ENCODE measurements at places on chromosomes 1 and 21.
A peak's percentile ranks its signal among the peaks of the same experiment; 100 is the strongest.

DNA sequence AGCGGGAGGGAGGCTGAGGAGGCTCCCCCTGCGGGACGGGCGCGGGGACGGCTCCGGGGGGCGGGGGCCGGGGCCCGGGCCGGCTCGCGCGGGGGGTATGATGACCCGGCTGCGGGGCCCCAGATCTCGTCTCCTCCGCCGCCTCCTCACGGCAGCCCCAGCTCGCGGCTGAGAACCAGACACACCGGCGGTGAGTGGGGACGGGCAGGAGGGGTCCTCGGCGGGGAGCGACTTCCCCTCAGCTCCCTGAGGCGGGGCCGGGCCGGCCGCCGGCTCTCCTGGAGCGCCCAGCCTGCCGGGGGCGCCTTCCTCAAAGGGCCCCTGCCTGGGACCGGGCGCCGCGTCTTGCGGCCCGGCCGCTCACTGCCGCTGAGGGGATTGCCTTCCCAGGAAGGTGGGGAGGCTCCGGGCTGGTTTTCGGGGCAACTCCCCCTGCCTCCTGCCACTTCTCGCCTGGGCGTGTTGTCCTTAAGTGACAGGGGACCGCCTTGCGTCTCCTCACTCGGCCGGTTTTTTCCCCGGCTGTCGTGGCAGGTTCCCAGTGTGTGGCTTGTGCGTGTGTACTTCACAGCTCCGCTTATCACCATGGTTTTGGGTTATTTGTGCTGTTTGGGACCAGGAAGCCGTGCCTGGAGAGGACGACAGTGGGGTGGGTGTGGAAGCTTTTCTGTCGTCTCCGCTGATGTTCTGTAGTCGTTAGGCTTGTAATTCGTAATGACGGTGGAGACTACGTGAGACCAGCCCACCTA, 800 bp downstream of the HIPK1 start:
- peak; percentile 14 for DNase-seq

- DNase-seq = peak; percentile 14
Observed at GRCh38 chr1:231487019-231487418, 41.5 kb upstream of the TSNAX start.

GRCh38 chr1:107538502-107538901, 397.7 kb downstream of the NTNG1 start:
- no peak for DNase-seq

GRCh38 chr1:226738421-226738994, 574 bp downstream of the ITPKB start:
- DNase-seq = no peak

- DNase-seq = no peak
Observed at GRCh38 chr21:38182370-38182985, 74.3 kb upstream of the KCNJ15 start.

GRCh38 chr1:222904451-222904850, 89.6 kb downstream of the DISP1 start:
- no peak for DNase-seq

- no peak for DNase-seq
Observed at GRCh38 chr1:89276690-89277089, 4.0 kb upstream of the GBP5 start.

- DNase-seq = no peak
Observed at GRCh38 chr1:186925881-186926669, 97.3 kb downstream of the PLA2G4A start.

GRCh38 chr1:165883056-165883455, 55.6 kb downstream of the UCK2 start:
- peak; percentile 50 for DNase-seq

DNA sequence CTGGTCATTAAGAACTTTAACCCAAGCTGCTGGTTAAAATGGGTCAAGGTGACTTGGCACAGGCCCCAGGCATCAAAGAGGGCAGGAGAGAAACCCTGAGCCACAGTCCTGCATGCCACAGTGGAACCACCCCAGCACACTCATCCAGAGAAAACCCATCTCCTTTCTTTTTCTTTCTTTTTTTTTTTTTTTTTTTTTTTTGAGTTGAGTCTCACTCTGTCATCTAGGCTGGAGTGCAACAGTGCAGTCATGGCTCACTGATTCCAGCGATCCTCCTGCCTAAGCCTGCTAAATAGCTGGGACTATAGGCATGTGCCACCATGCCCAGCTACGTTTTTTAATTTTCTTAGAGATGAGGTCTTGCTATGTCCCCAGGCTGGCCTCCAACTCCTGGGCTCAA, 109.2 kb upstream of the RAB4A start:
- DNase-seq = no peak

DNA sequence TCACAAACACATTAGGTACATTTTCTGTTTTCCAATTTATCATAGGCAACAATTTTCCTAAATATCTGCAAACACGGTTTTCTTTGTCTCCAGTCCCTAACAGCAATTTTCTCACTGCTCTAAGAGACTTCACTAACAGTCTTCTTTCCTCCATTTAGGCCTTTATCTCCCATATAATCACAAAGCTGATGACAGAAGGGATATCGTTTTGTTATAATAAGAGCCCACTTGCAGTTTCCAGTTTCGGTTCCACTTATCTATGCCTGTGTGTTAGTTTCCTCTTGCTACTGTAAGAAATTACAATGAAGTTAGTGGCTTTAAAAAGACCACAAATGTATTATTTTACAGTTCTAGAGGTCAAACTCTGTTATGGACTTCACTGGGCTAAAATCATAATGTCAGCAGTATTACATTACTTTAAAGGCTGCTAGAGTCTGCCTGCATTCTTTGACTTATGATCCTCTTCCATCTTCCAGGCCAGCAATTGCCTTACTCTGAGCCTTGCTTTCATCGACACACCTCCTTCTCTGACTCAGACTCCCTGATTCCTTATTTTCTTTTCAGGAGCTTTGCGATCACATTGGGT, 549.3 kb downstream of the NCAM2 start:
- DNase-seq = peak; percentile 1

- peak; percentile 37 for DNase-seq
Observed at GRCh38 chr1:118100686-118101514, 84.1 kb downstream of the SPAG17 start.

- no peak for DNase-seq
Observed at GRCh38 chr1:94821636-94822305, 1.6 kb downstream of the SLC44A3 start.

DNA sequence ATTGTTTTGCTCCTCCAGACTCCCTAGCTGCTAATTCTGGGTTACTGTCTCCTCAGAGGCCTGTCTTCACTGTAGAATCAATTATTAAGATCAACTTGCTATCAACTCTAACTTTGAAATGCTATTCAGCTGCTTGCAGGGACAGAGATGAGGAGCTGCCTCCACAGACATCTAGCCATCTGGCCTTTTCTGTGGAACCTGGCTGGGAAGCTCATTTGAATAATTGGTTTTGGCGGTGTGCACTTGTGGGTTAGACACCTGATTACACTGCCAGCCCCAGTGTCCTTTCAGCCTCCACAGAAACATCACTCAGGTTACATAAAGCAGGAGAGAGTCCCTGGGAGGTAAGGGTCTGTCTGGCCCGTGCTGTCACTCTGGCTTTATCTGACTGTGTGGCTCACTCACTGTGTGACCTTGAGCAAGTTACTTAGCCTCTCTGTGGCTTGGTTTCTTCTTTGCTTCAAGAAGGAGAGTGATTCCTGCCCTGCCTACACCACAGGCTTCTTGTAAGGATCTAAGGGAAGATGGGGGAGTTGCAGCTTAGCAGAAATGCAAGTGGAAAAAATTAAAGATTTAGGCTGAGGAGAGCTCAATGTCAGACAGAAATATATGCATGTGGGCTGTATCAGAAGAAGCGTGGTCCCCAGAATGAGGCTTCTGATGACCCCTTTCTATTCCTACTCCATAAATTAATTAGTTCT, 131.6 kb downstream of the BEND5 start:
- no peak for DNase-seq

GRCh38 chr1:30191154-30191702, 532.2 kb downstream of the MATN1 start:
- DNase-seq = peak; percentile 85

- DNase-seq = peak; percentile 25
Observed at GRCh38 chr1:170063109-170063826, 11.2 kb downstream of the KIFAP3 start.

- DNase-seq = no peak
Observed at GRCh38 chr1:31020007-31020790, 45.3 kb downstream of the PUM1 start.

DNA sequence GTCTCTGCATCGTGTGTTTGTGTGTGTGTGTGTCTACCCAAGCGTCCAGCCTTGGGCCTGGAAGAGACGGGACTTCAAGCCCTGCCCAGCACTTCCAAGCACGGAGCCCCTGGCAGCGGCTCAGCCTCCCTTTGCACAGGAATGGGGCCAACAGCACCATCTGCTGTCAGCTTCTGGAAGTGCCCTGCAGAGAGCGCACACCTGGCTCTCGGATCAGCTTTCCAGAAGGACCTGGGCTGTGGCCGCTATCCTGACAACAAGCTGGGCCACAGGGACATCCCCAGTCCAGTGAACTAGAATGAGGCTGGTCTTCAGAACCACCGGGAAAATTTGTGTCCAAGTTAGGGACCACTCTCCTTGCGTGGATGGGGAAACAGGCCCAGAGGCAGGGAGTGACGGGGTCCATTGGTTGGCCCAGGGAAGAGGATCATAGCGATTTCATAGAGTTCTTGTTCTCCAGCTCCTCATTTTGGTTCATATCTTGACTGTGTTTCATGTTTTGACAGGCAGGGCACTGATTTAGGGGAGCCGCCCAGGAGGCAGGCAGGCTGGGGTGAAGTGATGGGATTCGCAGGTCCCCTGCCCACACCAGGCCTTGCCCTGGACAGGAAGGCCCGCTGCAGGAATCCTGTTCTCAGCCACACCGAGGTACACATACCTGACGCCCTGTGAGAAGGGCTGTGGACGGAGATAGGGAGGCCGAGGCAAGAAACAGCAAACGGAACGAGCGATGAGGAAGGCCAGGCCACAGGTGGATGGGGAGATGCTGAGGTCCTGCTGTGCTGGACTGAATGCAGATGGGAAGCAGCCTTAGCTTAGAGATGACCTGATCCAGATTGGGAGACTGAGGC, 38.4 kb downstream of the TAS1R2 start:
- DNase-seq = peak; percentile 26

DNA sequence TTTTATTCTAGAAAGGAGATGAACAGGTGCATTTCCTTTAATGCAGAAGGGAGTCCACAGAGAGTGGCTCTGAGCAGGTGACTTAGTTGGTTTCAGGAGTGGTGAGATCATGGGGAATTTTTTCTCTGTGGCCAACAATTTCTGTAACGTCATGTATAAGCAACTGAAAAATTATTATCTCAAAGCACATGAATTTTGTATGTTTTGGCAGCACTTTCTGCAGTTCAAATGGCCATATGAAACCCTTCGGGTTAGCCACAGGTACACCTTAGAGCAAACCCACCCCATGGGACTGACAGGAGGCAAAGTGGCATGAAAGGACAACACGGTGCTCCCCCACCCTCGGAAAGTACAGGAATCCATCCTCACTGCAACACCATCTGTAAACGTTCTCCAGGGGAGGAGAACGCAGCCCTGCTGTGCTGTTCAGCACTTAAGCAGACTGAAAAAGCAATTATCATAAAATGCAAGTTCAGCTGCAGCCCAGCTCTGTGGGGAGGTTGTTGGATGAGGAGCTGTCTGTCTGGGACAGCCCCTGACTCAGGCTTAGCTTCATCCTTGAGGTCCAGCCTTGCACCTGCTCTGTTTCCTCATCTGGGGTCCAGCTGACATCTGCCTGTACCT, 55.8 kb upstream of the CLDN14 start:
- DNase-seq = no peak

GRCh38 chr1:6170742-6171201, 9.3 kb downstream of the CHD5 start:
- no peak for DNase-seq

GRCh38 chr1:208979776-208980175, 603.7 kb upstream of the CAMK1G start:
- DNase-seq = no peak

DNA sequence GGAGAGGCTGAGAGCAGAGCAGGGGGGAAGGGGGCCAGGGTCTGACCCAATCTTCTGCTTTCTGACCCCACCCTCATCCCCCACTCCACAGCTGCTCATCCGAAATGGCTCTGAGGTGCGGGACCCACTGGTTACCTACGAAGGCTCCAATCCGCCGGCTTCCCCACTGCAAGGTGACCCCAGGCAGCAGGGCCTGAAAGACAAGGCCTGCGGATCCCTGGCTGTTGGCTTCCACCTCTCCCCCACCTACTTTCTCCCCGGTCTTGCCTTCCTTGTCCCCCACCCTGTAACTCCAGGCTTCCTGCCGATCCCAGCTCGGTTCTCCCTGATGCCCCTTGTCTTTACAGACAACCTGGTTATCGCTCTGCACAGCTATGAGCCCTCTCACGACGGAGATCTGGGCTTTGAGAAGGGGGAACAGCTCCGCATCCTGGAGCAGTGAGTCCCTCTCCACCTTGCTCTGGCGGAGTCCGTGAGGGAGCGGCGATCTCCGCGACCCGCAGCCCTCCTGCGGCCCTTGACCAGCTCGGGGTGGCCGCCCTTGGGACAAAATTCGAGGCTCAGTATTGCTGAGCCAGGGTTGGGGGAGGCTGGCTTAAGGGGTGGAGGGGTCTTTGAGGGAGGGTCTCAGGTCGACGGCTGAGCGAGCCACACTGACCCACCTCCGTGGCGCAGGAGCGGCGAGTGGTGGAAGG, 17.1 kb upstream of the HDAC1 start:
- no peak for DNase-seq

GRCh38 chr1:43611950-43612349, 38.0 kb upstream of the KDM4A start:
- DNase-seq = no peak

- DNase-seq = no peak
Observed at GRCh38 chr1:61083013-61083806, 849 bp downstream of the NFIA start.

- DNase-seq = peak; percentile 5
Observed at GRCh38 chr1:58477390-58477789, 69.1 kb downstream of the OMA1 start.

- no peak for DNase-seq
Observed at GRCh38 chr1:63575340-63575826, 17.8 kb upstream of the PGM1 start.

GRCh38 chr1:231663211-231663792, 36.7 kb downstream of the DISC1 start:
- no peak for DNase-seq

- no peak for DNase-seq
Observed at GRCh38 chr1:19643121-19643520, 990 bp upstream of the NBL1 start.

DNA sequence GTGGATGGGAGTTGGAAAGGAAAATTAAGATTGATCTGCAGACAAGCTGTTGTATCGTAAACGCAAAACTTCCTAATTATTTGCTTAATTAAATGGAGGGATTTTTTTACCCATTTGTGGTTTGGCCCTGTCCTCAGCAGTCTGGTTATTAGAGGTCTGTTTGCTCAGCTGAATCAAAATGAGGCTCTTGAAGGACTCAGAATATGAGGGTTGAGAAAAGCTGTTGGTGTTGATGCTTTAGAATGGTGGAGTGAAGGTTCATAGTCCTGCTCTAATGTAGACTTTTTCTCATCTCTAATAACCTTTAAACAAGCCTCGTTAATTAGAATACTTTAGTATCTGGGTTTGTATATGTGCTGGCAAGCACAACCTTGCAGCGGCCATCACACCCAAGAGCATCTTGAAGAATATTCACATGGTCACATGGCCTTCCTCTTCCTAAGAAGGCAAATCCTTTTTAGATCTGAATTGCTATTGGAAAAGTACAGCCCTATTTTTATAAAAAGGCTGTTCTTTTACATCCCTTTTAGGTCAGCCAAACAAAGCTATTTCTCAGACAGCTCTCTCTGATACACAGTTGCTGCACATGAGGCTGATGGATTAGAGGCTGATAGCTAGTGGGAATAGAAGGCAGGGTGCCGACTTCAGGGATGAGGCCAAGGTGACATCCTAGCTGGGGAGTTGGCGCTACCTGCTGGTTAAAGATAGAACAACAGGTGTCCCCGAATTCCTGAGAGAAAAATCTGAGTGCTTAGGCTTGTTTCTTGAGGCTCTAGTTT, 53.8 kb downstream of the MACF1 start:
- DNase-seq = peak; percentile 51

Data from astrocyte (in vitro differentiated cells and primary cell).